ENCODE measurements at places on chromosomes 2 and 18. TPM values are rescaled to one million over a fixed set of nuclear protein-coding genes. Genes with fewer than 3 reads are reported as not detected.

MROH2A gene
- not detected for total RNA-seq

C2orf78 gene
- not detected for total RNA-seq

NT5C1B gene
- total RNA-seq = not detected

LINC00305 gene
- total RNA-seq = not detected

REG3G gene
- not detected for total RNA-seq

LYPD6 gene
- total RNA-seq = 18.4 TPM

SAG gene
- 16.7 TPM for total RNA-seq

CRYGD gene
- total RNA-seq = 823 TPM

TTR gene
- 86.6 TPM for total RNA-seq

GKN1 gene
- not detected for total RNA-seq

CHN1 gene
- 71.1 TPM for total RNA-seq

HOXD11 gene
- not detected for total RNA-seq

SLC23A3 gene
- 1.3 TPM for total RNA-seq

RGPD4 gene
- total RNA-seq = 2.2 TPM

HS6ST1 gene
- total RNA-seq = 64.9 TPM

FAM237A gene
- not detected for total RNA-seq

HRH4 gene
- not detected for total RNA-seq

SCN3A gene
- total RNA-seq = 40.8 TPM

SFXN5 gene
- 13.2 TPM for total RNA-seq

Measured in camera-type eye (tissue), 1 donor.